ENCODE measurements at places on chromosomes 3 and 15.
A peak's percentile ranks its signal among the peaks of the same experiment; 100 is the strongest.

DNA sequence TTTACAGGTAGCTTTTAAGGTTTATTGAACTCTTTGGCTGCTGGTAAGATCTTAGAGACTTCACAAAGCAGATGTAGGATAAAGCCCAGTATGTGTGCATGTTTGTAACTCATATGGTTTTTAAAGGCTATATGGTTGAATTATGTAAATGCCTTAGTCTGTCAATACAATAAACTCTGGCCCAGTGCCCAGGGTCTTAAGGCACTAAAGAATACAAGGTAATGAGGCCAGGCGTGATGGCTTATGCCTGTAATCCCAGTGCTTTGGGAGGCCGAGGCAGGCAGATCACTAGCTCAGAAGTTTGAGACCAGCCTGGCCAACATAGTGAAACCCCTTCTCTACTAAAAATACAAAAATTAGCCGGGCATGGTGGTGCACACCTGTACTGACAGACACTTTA, 170.3 kb upstream of the CGNL1 start:
- DNase-seq: no peak

GRCh38 chr3:79534727-79535126, 233.1 kb downstream of the ROBO1 start:
- DNase-seq: no peak

DNA sequence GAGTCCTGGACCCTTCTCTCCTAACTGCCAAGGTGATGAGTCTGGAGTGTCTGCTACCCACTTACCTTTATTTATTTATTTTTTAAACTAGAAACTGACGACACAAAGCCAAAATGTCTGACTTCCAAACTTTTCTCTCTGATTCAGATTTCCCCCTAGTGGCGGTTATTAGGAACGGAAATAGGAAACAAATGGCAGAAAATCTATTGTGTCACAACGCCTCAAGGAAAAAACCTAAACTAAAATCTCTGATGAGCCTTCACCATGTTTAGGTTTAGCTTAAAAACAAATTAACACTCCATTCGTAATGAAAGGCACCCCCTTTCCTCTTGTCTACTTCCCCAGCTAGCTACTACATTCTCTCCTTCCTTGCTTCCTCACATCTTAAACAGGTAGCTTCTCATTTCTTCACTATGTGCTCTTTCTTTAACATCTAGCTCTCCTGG, 94.0 kb upstream of the MEX3B start:
- peak; percentile 69 for DNase-seq

- no peak for DNase-seq
Measured at GRCh38 chr3:13876451-13877100, 3.3 kb downstream of the WNT7A start.

DNA sequence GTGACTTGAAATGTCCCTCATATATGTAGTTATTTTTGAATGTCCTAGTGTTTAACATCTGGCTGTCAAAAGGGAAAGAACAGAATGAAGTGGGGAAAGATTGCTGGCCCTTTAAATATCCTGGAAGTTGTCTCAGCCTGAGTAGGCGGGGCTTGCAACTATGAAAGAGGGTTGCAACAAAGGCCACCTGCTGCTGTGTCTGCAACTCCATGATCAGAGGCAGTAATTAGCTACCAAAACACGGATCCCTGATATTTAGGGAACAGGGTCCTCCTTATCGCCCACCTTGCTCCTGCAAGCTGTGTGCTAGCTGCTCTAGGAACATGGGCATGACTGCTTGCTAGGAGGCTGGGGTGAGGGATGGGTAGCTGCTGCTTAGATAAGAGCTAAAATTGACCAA, 100.2 kb upstream of the CFAP20DC start:
- DNase-seq: no peak

DNA sequence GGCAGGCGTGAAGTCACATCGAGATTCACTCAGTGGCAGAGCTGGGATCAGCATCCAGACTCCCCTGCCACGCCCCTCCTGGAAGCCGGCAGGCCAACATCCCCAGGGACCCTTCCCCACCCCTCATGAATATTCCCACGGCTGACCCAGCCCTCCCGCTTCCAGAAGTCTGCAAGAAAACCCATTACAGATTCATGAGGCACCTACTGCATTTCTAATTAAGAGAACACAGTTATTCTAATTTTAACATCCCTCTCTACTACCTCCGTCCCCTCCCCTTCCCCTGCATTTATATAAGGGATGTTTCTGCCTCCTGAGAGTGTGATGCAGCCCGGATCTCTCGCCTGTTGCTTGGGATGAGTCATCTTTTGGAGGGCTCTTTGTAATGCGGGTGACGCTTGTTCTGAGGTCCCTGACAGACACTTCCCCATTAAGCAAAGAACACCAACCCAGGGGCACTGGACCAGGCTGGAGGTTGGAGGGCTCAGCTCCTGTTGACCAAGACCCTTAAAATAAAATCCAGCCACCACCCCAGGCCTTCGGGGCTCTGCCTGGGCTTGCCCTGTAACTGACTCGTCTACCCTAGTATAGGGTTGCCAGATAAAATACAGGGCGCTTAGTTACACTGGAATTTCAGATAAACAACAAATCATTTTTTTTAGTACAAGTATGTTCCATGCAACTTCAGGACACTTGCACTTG, 118.7 kb downstream of the NUP210 start:
- peak; percentile 77 for DNase-seq

- no peak for DNase-seq
Measured at GRCh38 chr3:37601832-37602231, 259.8 kb upstream of the CTDSPL start.

DNA sequence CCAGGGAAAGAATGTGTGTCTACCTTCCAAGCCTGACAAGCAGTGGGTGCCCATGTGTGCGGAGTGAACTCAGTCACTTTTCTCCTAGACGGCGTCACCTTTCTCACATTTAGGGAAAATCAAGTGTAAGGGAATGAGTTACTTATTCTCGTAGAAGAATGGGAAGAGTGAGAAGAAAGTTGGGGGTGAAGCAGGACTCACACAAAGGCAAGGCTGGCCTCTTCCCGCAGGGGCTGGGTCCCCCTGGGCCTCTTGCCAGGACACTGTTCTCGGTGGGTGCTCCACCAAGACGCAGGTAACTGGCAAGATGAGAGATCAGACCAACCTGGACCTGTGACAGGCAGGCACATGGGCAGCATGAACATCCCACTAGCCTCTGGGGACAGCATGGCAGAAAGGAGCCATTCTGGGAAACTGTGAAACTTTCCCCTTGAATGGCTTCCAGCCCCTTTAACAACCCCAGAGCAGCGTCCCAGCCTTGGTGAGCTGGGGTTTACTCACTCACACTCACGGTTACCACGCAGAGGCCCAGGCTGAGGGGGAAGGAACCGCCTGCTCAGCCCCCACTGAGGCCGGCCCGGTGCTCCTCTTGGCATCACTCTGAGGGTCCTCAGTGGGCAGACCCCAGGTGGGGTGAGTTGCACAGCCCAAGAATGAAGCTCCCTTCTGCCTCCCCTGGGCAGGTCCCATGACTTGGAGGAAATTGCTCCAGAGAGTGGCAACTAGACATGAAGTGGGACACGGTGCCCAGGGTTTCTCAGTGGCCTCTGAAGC, 15.0 kb upstream of the SRP14 start:
- peak; percentile 20 for DNase-seq

DNA sequence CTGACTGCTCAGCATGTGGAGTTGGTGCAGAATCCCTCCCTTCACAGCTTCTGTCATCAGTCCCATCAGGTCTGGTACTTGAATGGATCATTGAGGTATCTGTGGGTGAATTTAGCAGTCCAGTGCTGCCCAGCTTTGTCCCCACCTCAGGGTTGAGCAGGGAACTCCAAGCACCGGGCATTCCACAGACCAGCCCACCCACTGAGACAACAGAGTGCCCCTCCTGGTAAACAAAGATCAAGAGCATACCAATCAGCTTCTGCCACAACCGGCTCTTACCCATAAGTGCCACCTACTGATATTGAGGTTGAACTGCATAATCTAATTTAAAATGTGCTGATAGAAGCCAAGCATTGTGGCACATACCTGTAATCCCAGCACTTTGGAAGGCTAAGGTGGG, 57.1 kb upstream of the FXR1 start:
- DNase-seq: no peak

DNA sequence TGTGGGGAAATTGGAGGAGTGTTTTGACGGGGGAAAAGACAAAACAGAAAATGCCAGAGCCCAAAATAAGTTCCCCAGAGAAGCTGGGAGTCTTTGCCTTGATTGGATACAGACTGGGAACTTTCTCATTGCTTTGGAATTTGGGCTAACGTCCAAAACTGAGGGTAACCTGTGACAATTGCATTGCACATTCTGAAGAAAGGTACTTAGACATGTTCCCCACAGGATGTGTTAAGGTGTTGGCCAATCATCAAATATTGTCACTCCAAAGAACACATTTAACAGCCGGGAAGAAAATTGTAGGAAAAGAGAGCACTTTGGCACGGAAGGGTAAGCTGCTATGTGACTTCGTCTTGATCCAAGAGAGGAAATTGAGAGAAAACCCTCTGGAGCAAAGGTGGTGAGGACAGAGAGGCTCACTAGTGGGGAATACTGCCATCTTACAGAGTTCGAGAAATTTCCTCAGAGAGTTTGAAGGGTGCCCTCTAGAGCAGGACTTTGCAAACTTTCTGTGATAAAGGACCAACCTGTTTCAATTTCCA, 619.5 kb upstream of the TBL1XR1 start:
- DNase-seq: peak; percentile 80

- no peak for DNase-seq
Measured at GRCh38 chr3:53073553-53074365, 27.9 kb upstream of the SFMBT1 start.

- DNase-seq: no peak
Measured at GRCh38 chr3:11435440-11436165, 163.4 kb downstream of the ATG7 start.

DNA sequence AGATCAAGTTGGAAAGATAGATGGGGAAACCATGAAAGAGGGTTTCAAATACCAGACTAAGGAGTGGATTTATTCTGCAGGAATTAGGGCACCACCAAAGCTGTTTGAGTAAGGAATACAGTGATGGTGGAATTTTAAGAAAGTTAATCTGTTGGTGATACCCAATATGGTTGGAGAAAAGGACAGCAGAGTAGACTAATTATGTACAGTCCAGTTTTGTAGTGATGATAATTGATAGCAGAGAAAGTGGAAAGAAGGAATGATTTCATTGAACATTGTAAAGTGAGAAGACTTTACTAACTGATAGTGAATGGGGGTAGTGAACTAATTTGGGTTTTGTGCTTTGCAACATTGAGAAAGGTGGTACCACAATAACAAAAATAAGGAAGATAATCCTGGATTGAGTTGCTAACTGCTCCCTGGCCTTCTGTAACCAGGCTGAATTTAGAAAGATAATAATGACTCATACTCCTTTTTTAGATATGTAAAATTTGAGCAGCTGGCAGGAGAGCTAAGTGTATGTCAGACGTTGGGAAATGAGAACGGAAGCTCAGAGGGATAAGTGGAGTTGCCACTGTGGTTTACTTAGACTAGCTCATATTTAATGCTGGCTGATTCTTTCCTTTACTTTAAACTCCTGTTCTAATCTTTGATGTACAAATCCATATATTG, 16.9 kb downstream of the TCAIM start:
- peak; percentile 86 for DNase-seq

DNA sequence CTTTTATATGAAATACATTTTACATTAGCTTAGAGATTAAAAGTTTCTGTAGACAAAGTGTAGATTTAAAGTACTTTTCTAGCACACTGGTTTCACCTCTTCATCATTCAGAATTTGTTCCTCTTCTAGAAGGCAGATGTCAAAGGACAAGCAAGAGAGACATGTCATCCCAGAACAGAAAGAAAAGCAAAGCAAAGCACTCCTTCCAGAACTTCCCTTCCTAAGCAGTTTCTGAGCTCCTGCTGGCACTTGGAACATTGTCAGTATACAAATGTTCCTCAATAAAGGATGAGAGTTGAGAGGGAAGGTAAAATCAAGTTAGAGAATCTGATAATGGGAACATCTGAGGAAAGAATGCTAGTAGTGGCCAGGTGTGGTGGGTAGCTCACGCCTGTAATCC, 26.2 kb downstream of the TMOD3 start:
- no peak for DNase-seq

DNA sequence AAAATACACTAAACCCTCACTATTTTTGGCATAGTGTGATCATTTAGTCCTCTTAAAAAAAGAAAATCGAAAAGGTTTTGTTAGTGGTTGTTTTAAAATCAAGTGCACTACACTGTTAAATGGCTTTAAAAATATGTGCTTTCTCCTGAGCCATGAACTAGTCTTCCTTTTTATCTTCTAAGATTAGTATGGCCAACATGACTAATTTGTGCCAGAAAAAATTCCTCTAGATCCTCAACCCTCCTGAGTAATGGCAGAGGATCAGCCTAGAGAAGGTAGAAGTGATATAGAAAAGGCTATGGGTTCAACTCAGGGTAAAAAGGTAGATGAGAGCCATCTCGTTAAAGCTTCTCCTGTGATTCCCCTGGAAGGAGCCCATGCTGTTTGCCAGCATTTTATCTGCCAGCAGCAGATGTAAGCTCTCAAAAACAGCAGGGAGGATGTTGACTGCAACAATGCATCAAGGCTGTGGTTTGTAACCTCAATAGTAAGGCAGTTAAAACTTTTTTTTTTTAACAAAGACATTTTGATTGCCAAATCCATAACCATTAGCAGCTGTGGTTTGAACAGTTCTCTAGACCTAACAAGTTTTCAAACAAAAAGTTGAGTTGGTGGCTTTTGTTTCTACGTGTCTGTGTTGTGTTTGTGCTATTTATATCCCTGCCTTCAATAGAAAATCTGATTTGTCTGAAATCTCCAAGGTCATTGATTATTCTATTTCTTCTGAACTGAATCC, 30.2 kb upstream of the ZNF609 start:
- DNase-seq: peak; percentile 95

DNA sequence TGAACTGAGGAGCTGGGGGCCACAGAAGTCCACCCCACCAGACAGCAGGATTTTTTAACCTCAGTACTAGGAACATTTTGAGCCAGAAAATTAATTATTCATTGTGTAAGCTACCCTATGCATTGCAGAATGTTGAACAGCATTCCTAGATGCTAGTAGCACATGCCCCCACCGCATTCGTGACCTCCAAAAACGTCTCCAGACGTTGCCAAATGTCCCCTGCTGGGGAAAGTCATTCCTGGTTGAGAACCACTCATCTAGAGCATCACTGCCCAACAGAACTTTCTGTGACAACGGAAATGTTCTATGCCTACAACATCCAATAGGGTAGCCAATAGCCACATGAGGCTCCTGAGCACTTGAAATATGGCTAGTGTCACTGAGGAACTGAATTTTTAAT, 333.5 kb downstream of the FOXP1 start:
- peak; percentile 59 for DNase-seq

- DNase-seq: peak; percentile 83
Measured at GRCh38 chr3:64291345-64291744, 66.1 kb upstream of the PRICKLE2 start.

DNA sequence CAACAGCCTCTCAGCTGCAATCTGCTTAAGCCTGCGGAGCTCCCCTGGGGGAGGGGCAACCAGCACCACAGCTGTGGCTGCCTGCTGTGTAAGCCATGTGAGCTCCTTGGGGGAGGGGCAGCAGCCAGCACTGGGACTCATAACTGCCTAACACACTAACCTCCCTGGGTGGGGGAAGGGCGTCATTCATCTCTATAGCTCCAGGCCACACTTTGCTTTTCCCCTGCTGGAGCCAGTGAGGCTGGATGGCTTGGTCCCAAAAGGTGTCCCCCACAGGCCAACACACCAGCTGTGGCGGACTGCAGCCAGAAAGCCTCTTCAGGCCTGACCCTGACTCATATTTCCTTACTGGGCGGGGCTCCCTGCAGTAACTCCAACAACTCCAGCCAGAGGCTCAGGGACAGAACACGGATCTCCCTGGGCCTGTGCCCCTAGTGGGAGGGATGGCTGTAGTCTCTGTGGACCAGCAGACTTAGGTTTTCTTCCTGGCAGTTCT, 129.8 kb downstream of the PPM1L start:
- DNase-seq: peak; percentile 53

GRCh38 chr3:64957408-64958198, 269.8 kb upstream of the ADAMTS9 start:
- DNase-seq: no peak
